ENCODE measurements at places on chromosomes 4 and X.
A peak's percentile ranks its signal among the peaks of the same experiment; 100 is the strongest.

- DNase-seq = no peak
Observed at GRCh38 chr4:79049840-79050540, 110.8 kb upstream of the PAQR3 start.

- peak; percentile 53 for DNase-seq
Observed at GRCh38 chr4:169993531-169993930, 32.7 kb downstream of the MFAP3L start.

- no peak for DNase-seq
Observed at GRCh38 chr4:60808726-60809485, 391.2 kb upstream of the ADGRL3 start.

DNA sequence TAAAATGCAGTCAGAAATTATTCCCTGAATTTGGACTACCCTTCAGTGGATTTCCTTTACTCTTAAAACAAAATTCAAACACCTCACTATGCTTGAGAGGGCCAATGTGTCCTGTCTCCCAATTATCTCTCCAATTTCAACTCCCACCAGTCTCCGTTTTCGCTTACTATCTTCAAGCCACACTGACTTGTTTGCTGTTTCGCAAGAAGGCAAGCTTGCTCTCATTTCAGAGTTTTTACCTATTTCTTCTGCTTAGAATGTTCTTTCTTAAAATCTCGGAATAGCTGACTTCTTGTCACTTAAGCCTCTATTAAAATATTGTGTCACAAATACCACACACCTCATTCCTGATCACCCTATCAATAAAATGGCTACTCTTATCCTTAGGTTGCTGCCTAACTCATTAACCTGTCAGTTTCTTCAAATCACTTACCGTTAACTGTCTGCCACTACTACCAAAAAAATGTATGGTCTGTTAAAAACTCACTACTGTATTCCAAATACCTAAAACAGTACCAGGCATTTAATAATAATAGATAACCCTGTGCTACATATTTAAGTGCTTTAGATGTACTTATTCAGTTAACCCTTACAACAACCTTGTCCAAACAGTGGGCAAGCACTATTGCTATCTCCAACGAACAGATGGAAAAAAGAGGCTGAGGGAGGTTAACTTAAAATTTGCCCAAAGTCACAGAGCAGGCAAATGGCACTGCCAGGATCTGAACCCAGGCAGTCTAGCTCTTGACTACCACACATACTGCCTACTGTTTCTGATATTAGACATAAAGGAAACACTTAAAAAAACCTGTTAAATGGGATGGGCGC is 2.9 kb downstream of the UBA6 start:
- DNase-seq = no peak

DNA sequence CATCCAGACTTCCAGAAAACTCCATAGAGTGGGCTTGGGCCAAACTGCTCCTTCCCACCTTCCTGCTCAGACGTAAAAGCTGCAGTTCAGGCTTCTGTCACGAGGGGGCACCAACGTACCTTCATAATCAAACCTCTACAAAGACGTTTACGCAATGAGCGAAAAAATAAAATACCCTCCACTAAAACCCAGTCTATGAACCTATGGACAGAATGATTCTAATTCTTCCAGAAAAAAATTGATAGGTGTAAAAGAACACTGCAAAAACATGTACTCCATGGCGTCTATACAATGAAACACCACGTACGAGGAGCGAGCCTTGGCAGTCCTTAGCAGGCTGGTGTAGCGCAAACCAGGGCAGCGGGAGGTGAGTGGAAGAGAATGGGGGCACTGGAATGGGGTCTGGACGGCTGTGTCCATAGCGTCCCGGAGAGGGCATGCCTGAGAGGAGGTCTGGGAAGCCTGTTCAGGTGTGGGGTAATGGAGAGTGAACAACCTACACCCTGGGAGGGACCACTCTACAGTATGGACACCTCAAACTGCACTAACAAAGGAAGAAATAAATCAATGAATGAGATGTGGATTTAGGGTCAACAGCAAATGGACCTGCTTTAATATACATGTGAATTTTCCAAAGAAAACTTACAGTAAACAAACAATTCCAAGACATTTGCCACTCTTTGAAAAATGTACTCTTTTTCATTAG is 14.4 kb upstream of the RAB40A start:
- peak; percentile 1 for DNase-seq

GRCh38 chr4:36000941-36001557 is 243.3 kb downstream of the ARAP2 start:
- no peak for DNase-seq

- no peak for DNase-seq
Observed at GRCh38 chr4:13386405-13387107, 97.6 kb downstream of the RAB28 start.

GRCh38 chrX:123298026-123298425 is 113.9 kb downstream of the GRIA3 start:
- DNase-seq = no peak

DNA sequence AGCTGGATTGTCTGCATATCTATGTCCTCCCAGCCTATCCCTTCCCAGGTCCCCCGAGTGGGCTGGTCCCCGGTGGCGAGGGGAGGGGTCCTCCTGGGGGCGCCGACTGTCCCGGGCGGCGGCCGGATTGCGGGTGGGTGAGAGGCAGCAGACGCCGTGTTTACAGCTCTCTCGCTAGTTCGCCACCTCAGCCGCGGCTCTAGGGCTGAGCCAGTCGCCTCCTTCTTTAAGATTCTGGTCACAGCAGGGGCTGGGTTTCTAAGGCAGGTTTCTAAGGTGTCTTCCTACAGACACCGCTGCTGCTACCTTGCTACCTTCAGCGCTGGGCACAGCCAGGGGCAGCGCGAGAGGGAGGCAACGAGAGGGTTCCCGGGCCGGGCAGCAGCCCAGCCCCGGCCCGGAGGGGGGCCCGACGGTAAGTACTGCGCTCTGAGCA is 57.2 kb downstream of the FRMPD3 start:
- DNase-seq = no peak

DNA sequence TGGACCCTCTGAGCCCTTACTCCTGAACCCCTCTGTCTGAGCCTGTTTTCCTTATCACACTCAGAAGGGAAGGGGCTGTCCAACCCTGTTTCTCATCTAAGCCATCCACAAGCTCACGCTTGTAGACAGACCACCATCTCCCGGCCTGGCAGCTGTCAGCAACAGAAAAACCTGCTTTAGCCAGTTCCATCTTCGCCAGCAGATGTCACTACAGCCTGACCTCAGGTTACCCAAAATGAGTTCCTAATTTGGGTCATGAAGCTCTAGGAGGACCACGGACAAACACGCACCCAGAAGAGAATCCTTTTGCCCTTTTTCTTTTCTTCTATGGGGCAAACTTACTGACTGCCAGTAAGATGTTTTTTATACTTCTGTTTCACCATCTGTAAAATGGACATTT is 445.4 kb downstream of the BCOR start:
- DNase-seq = peak; percentile 26

GRCh38 chr4:33422656-33423055 is 2702.5 kb downstream of the PCDH7 start:
- DNase-seq = no peak

DNA sequence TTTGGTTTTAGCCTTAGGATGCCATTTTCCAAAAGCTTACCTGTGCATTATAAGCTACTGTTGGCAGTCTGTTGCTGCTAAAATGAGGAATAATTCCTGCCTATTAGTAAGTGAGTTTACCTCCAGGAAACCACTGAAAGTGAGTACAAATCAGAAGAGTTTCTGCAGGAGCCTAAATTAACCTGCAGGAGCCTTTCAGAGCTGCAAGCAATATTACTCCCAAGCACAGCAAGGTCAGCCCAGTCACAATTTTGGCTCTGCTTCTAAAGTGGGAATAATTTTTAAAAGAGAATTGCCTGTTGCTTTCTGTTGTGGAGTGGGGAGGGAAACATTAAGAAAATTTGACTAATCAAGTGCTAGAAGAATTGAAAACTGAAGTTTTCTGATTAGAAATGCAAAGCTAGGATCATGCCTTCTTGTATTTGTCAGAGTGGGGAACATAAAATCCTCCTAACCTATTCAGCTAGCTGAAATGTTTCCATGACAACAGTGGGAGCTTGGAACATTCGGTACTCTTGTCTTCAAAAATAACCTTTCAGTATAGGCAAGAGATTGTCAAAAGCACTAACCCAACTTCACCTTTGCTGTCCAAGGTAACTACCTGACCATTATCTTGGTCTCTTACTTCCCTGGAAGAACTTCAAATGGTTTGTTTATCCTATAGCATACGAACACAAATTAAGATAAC is 193.2 kb downstream of the COMMD8 start:
- no peak for DNase-seq

DNA sequence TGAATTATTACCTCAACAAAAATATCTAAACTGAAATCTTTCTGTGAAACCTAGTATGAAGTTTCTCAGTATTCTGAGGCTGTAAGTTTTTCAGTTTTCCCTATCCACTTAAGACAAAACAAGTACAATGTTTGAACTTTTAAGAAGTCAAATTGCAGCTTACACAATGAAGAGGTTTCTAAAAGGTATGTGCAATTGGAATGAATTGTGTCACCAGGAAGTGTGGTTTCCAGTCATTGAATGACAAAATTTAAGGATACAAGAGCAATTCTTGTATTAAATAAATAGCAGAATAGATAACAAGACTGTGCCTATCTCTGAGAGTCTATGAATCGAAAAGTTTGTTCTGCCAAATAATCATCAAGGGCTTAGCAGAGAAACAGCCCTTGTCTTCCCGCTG is 207.3 kb downstream of the ANKRD50 start:
- DNase-seq = no peak

DNA sequence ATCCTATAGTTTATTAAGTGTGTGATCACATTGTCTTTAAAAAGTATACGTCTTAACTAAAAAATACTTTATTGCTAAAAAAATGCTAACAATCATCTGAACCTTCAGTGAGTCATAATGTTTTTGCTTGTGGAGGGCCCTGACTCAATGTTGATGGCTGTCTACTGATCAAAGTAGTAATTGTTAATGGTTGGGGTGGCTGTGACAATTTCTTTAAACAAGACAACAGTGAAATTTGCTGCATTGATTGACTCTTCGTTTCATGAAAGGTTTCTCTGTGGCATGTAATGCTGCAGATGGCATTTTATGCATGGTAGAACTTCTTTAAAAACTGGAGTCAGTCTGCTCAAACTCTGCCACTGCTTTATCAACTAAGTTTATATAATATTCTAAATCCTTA is 101.4 kb upstream of the IL15 start:
- DNase-seq = no peak

GRCh38 chrX:24398766-24399165 is 38.3 kb downstream of the SUPT20HL1 start:
- DNase-seq = no peak

DNA sequence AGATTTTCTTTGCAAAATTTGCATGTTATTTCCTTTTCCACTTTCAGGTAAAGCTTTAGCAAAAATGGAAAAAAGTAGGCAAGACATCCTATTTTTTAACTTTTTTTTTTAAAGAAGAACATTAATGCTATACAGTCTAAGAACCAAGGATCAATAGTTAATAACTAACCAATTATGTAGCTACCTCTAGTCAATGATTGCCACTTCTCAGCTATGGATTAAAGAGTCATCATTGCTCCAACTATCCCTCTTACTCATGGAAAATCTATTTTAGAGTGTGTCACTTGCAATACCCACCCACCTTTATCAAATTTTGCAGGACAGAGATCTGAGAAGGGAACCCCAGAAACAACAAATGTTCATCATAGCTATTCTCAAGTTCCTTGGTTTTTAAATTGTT is 223.1 kb downstream of the ANK2 start:
- no peak for DNase-seq

DNA sequence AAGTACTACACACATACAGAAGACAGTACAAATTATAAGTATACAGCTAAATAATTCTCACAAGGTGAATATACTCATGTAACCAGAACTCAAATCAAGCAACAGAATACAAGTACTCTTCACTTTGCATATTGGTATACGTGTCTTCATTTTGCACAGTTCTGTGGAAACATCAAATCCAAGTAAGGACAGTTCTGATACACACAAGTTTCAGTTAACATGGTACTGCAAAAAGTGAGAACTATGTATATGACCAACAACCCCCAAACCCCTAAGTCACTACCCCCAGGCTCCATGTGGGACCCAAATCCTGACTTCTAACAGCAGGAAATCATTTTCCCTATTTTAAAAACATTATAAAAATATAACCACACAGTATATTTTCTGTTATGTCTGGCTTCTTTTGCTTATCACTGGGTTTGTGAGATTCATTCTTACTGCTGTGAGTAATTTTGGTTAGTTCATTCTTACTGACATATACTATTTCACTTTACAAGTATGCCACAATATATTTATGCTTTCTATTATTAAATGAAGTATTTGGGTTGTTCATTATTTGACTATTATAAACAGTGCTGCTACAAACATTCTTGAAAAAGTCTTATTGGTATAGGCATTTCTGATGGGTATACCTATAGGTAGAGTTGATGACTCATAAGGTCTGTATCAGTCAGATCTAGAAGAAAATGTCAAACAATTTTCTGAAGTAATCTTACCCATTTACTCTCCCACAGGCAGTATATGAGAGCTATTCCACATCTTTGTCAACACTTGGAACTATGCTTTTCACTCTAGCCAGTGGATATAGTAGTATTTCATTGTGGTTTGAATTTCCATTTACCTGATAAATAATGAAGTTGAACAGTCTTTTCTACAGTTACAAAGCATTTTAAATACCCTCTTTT is 47.0 kb downstream of the SCLT1 start:
- no peak for DNase-seq

GRCh38 chr4:112514647-112515197 is 1.3 kb downstream of the NEUROG2 start:
- no peak for DNase-seq

DNA sequence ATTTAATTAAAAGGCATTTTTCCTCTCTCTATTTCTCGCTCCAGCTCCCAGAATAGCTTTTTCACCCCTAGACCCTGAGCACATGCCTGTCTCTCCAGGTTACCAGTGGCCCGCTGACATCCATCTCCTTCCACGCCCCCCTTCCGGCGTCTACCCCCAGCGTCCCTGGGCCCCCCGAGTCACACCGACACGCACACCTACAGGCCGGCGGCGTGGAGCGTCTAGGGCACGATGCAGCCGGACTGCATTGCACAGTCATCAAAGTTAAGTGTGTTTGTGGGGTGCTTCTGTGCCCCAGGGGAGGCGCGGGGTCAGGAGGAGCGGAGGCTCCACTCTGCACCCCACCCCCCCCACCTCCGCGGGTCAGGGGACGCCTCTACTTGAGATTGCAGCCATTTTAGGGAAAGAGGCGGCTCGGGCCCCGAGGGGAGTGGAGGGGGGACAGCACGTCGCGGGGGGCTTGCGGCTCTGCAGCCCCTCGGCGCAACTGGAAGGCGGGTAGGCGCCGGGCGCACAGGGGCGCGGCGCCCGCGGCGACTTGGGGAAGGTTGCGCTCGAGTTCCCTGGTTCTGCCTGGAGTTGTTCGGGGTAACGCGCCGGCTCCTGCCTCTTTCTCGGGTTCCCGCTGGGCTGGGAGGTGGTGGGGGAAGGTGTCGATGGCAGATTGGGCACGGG is 112.7 kb downstream of the DHX15 start:
- no peak for DNase-seq

Measured in hypothalamus (tissue), 51 donors.